Esophagus (tissue), 2 donors: ENCODE measurements at places on chromosomes 1 and 21. TPM values are rescaled to one million over a fixed set of nuclear protein-coding genes. Genes with fewer than 3 reads are reported as not detected.

Gene SLC6A9
- 22.8 TPM for polyA plus RNA-seq

Gene ZSWIM5
- polyA plus RNA-seq, result 0.41 TPM

Gene KISS1
- polyA plus RNA-seq, result not detected

Gene CCDC27
- polyA plus RNA-seq, result not detected

Gene PRELP
- 6.5 TPM for polyA plus RNA-seq

Gene NBL1
- 111 TPM for polyA plus RNA-seq
